Fibroblast of skin of right quadriceps (primary cell): ENCODE measurements at places on chromosomes 3 and 15.

GRCh38 chr3:30437171-30437601, 169.2 kb upstream of the TGFBR2 start:
- DNase-seq = peak; percentile 76

GRCh38 chr3:171279972-171280371, 180.2 kb downstream of the TNIK start:
- DNase-seq = no peak

DNA sequence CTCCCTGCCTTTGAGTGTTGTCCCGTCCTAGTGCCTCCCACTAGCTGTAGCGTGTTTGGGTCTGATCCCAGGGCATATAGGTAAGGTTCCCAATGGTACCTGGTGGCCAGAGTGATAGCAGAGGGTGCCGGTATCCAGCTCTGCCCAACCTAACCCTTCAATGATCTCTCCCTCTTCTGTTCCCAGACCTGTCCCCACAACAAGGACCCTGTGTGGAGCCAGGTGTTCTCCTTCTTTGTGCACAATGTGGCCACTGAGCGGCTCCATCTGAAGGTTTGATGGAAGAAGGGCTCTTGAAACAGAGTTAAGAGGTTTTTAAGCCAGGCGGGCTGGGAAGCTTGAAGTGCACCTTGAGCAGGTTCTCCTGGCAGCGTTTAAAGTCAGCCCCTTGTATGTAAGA, 35.5 kb downstream of the ESYT3 start:
- no peak for DNase-seq

GRCh38 chr15:72033285-72033684, 84.7 kb downstream of the MYO9A start:
- DNase-seq = no peak

DNA sequence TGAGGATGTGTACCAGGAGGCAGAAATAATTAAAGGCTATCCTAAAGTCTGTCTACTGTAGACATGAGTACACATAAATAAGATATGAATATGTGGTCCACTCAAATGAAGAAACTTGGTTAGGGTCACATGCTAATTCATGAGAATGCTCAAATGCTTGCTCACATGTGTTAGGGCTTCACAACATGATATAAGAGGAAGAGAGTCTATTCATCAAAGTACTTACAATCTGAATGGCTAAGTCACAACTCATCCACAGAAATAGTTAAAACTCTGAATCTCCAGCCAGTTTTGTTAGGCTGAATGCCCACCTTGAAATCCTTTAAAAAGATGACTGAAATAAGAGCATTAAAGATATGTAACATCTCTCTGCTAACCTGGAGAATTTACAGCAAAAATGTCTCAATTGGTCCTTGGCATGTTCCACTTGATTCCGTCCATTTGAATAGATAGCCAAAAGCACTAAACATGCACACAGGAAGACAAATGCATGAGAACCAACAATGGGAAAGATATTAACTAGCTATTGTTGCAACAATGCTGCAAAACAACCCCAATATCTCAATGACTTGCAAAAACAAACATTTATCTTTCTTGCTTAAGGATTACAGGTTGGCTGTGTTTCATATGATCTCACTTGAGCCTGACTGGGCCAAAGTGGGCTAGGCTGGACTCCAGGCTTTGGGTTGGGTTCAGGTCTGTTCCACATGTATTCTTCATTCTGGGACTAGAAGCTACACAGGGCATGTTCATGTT, 10.6 kb upstream of the TBC1D5 start:
- no peak for DNase-seq

DNA sequence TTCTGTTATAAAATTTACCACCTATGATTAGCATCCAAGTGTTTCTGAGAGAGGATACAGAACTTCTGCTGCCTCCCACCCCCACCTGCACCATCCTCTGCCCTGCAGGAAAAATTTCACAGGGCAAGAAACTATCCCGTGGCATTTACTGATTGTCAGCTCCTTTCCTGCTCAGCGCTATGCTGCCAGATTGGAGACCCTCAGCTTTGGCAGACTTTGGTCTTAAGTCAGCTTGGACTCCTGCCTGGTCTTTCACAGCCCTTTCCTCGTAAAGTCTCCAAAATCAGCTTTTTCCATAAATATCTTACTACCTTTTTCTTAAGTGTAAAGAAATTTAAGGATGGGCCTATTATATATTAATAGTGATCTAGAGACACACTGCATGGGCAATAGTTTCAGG, 239.9 kb upstream of the ADAMTS9 start:
- no peak for DNase-seq

DNA sequence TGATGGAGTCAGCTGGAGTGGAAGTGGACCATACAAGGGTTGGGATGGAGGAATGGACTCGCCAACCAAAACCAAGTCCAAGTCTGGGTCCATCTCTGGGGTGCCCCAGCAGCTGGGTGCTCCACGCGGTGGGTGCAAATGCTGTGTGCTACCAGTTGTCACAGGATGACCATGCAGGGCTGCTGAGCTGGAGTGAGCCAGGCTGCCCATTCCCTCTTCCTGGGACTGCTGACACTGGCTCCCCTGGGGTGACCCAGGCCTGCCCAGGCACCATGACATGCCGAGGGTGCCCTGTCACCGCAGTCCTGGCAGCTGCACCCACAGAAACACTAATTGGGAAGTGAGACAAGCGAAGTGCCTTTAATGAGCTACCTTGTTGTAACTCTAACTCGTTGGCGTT, 140.2 kb downstream of the TPRA1 start:
- DNase-seq = no peak

- DNase-seq = no peak
Observed at GRCh38 chr3:5231074-5231473, 43.6 kb downstream of the EDEM1 start.

GRCh38 chr15:90917569-90917968, 14.5 kb downstream of the MAN2A2 start:
- DNase-seq = no peak
